ENCODE measurements at places on chromosomes 2 and 18.
A peak's percentile ranks its signal among the peaks of the same experiment; 100 is the strongest.

DNA sequence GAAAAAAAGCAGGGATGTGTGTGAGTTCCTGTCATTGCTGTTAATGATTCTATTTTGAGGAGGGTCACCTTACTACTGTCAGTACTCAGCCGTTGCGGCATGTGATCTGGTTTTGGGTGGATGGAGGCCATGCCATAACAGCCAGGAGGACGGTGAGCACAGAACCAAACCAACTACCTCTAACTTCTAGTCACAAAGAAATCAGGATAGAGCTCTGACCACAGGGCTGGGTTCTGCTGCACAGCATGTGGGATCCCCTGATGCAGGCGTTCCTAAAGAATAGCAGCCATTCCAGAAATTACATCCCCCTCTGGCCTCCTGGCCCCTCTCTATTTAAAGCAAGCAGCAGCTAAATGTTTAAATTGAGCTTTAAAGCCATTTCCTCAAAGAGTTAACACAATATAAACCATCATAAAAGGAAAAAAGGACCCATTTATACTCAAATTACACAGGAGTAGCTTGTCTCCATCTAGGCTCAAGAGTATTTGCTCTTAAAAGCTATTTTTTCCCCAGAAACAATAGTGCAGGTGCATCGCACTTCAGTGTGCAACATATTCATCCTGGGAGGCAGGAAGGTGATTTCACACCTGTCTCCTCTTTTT is 786.4 kb downstream of the RNF144A start:
- DNase-seq = no peak

GRCh38 chr2:177355874-177356273 is 36.7 kb upstream of the AGPS start:
- DNase-seq = no peak

- no peak for DNase-seq
Measured at GRCh38 chr18:49833814-49834213, 20.5 kb upstream of the ACAA2 start.

DNA sequence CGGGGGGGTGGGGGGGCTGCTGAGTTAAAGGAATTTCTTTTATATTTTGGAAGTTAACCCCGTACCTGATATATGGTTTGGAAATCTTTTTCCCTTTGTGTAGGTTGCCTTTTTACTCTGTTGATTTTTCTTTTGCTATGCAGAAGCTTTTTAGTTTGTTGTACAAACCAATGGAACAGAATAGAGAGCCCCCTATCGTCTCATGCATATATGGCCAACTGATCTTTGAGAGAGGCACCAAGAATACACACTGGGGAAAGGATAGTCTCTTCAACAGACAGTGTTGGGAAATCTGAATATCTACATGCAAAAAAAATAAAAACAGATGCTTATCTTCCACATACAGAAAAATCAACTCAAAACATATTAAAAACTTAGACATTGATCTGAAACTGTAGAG is 647.8 kb upstream of the KLHL29 start:
- no peak for DNase-seq

GRCh38 chr2:98334439-98335078 is 11.7 kb upstream of the CNGA3 start:
- no peak for DNase-seq

DNA sequence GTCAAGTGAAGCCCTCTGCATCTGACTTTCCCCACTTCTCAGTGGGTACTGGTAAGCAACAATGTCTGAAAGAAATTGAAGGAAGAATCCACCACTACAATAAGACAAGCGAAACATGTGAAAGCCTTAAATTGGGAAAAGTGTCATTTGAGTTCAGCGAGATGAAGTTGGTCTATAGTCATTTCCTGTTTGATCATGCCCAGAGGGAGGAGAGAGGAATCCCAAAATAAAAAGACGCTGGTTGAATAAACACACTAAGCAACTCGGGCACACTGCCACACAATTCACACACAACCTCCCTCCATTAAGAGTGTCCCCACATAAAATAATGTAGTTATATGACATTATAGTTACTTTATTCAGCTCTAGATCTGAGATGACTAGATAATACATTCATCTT is 166.1 kb downstream of the CBLN2 start:
- DNase-seq = no peak

DNA sequence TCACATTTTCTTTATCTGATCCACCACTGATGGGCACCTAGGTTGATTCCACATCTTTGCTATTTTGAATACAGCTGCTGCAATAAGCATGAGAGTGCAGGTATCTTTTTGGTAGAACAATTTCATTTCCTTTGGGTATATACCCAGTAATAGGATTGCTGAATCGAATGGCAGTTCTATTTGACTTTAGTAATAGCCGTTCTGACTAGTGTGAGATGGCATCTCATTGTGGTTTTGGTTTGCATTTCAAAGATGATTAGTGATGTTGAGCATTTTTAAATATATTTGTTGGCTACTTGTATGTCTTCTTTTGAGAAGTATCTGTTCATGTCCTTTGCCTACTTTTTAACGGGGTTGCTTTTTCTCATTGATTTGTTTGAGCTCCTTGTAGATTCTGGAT is 72.3 kb downstream of the CCDC138 start:
- DNase-seq = no peak

GRCh38 chr2:112482309-112483041 is 519 bp downstream of the TTL start:
- DNase-seq = peak; percentile 22

DNA sequence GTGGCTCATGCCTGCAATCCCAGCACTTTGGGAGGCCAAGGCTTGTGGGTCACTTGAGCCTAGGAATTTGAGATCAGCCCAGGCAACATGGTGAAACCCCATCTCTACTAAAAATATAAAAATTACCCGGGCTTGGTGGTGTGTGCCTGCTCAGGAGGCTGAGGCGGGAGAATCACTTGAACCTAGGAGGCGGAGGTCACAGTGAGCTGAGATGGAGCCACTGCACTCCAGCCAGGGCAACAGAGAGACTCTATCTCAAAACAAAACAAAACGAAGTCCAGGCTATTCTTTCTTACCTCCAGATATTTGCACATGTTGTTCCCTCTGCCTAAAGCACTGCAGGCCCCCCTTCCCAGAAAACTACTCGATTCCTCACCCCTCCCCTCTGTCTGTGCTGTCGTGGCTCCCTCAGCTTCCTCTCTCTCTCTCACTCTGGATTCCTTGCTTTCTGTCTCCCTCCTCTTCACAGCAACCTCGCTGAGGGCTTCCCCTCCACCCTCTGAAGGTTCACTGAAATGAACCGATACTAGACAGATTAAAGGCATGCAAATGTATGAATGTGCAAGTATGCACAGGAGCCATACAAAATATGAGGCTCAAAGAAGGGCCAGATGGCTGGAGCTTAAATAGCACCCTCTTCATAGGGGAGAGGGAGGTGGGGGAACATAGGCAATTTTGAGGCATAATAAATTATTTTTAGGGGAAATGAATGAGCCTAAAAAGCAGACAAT is 18.5 kb downstream of the TMEM177 start:
- DNase-seq = no peak

DNA sequence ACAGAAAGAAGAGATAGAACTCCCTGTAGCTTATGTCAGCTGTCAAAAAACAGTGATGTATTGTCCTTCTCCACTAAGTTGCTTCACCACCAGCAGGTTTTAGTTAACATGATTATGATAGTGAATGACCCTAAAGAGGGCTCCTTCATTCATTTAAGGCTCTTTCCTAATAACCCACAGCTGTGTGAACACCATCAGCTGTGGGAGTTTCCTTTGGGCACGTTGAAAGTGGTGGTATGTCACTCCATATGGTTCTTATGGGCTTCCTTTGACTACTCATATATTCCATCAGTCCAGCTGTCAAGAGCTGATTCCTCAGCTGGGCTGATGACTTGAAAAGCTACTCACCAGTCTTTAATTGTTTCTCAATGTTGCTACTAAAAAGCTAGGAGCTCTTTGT is 210.3 kb downstream of the UBE2E3 start:
- peak; percentile 4 for DNase-seq

GRCh38 chr2:212970132-212970531 is 181.3 kb downstream of the IKZF2 start:
- DNase-seq = no peak

- no peak for DNase-seq
Measured at GRCh38 chr2:187985923-187986322, 305.8 kb upstream of the GULP1 start.

- DNase-seq = no peak
Measured at GRCh38 chr2:173831312-173832229, 133.6 kb downstream of the SP3 start.

- DNase-seq = no peak
Measured at GRCh38 chr2:8753609-8754008, 71.8 kb downstream of the ID2 start.

GRCh38 chr2:41379496-41380221 is 668.2 kb upstream of the PKDCC start:
- no peak for DNase-seq

DNA sequence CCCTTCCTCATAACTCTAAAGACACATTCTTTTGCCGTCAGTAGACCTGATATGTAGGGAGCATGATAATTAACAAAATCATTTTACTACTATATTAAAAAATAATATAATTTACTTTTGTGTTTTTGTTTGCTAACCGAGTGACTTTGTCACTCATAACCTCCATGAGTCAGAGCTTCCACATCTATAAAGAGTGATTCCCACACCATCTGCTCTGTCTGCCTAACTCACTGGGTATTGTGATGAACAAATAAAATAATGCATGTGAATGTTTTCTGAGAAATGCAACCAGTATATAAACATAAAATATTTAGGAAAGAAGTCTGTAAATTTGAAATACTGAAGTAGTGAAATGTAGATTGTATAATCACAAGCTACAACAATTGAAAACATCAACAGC is 123.4 kb upstream of the DSEL start:
- DNase-seq = no peak

- DNase-seq = no peak
Measured at GRCh38 chr2:47512581-47513083, 109.7 kb downstream of the MSH2 start.

Measured in inflammatory macrophage treated with lipopolysaccharide for 4 hours (primary cell).